GM13976 (cell line): ENCODE measurements at places on chromosomes 3 and 15.

- peak; percentile 22 for DNase-seq
Observed at GRCh38 chr3:4290272-4290893, 12.8 kb upstream of the SETMAR start.

GRCh38 chr3:161821591-161821990 is 325.0 kb downstream of the OTOL1 start:
- DNase-seq = no peak

- DNase-seq = no peak
Observed at GRCh38 chr3:127849368-127849767, 27.1 kb upstream of the MGLL start.

GRCh38 chr3:138440121-138440521 is 5.7 kb downstream of the ESYT3 start:
- no peak for DNase-seq

DNA sequence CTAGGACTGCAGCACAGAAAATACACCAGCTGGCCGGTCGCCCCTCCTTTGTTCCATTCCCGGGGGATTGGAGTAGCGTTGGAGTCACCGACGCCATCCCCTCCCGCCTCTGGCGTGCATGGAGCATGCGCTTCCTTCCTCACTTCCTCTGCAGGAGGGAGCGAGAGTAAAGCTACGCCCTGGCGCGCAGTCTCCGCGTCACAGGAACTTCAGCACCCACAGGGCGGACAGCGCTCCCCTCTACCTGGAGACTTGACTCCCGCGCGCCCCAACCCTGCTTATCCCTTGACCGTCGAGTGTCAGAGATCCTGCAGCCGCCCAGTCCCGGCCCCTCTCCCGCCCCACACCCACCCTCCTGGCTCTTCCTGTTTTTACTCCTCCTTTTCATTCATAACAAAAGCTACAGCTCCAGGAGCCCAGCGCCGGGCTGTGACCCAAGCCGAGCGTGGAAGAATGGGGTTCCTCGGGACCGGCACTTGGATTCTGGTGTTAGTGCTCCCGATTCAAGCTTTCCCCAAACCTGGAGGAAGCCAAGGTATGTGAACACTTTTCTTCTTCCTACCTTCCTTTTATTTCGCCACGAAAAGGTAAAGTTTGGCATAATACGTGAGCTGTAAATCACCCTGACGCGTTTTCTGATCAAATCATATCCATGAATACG is at the start of gene SCG3:
SCG3 (plus strand) TSS at position 201 of the 661 bp plus-strand sequence; CDS start at position 454, 253 bp downstream.
- peak; percentile 69 for DNase-seq

DNA sequence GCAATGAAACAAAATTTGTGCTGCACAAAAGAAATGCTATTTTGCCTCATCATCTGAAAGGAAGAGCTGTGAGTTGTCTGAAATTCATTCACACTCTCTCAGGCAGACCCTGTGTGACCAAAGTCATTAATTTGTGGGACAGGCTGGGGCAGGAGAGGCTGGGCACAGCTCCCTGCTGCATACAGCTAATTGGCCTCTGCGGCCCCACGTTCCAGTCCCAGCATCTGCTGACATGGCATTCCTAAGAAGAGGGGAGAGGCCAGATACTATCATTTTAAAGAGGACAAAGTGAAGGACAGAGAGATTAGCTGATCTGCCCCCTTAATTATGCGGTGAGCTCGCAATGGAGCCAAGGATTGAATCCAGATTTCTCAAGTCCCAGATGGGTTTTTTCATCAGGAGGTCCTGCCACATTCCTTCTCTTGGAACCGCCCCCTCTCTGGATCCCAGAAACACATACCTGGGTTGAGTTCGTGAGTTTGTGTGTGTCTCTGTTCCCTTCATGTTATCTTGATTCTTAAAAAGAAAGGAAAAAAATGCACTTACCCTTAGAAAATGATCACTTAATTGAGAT is 25.1 kb downstream of the POLR2M start:
- no peak for DNase-seq

DNA sequence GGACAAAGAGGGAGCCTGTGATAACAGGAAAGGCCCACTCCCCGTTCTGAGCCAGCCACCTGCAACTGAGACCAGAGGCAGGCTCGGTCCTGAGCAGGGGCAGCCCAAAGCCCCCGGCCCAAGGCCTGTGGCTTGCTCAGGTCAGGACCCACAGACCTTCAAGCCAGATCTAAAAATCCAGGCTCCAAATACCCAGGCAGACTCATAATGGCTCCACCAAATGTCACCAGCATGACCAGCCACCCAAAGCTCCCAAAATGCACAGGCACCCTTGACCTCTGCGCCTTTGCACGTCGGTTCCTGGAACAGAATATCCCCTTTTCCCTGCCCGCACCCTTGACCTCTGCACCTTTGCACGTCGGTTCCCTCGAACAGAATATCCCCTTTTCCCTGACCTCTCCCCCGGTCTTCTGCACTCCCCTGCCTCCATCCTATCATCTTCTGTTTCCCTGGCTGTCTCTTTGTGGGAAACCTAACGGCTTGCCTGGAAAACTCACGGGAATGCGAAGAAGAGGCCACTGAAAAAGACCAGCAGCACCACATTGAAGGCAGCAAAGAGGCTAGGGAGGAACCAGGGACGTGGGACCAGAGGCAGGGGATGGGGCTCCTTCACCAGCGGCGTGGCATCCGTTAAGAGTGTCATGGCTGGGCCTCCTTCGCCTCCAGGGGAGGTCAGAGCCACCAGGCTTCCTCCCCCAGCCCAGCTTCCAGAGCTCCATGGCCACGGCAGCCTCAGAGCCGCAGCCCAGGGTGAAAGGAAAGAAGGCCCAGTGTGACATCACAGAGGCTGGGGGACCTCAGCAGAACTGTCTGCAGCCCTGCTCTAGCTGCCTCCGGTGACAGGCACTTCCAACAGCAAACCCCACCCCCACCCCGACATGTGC is at the start of gene ZDHHC19:
ZDHHC19 (minus strand) TSS at position 728 of the 884 bp plus-strand sequence; CDS start at position 643, 85 bp downstream.
- DNase-seq = no peak

DNA sequence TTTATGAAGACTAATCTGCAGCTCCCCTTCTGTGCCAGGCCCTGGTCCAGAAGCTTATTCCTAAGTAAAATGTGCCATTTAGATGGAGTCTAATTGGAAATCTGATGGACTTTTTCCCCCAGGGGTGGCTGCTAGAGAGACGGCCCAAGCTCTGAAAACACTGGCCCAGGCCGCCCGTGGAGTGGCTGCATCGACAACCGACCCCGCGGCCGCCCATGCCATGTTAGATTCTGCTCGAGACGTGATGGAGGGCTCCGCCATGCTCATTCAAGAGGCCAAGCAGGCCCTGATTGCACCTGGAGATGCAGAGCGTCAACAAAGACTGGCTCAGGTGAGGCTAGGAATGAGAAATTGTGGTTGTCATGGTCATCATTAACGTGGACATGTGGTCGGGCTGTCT is 305.8 kb upstream of the TPM1 start:
- no peak for DNase-seq

DNA sequence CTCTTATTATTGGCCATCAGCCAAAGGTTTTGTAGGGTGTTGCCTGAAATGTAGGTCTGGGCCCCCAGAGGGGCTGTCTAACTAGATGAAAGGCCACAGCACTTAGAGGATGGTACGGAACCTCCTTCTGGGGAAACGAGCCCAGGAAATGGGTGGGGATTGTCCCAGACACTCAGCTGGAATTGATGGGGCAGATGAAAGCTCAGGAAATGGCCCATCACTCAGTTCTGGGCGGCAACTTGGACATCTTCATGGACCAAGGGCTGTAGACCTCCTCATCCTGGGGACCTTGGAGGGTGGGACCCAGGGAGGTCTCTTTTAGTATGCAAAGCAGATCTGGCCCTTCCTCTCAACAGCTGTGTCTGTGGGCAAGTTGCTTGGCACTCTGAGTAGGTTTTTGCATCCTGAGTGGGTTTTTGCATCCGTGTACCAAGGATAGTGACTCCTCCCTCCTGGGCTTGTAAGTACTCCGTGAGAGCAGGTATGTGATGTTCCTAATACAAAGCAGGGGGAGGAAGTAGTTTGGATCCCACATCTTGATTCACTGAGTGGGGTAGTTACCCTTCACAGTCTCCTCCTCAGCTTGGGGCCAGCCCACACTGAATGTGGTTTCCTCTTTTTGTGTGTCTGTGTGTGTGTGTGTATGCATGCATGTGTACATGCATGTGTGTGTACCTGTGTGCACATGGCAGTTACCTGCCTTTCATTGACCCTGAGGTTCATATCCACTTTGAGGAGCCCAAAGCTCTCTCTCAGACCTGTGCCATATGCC is 292.0 kb downstream of the RPLP1 start:
- DNase-seq = no peak

GRCh38 chr3:124584552-124585391 is 145.5 kb upstream of the UMPS start:
- peak; percentile 54 for DNase-seq

- peak; percentile 45 for DNase-seq
Observed at GRCh38 chr15:82805994-82806406, at the start of gene FSD2. Gene FSD2 (minus strand): TSS chr15:82806069. CDS start chr15:82787390, 18,679 bp downstream.

DNA sequence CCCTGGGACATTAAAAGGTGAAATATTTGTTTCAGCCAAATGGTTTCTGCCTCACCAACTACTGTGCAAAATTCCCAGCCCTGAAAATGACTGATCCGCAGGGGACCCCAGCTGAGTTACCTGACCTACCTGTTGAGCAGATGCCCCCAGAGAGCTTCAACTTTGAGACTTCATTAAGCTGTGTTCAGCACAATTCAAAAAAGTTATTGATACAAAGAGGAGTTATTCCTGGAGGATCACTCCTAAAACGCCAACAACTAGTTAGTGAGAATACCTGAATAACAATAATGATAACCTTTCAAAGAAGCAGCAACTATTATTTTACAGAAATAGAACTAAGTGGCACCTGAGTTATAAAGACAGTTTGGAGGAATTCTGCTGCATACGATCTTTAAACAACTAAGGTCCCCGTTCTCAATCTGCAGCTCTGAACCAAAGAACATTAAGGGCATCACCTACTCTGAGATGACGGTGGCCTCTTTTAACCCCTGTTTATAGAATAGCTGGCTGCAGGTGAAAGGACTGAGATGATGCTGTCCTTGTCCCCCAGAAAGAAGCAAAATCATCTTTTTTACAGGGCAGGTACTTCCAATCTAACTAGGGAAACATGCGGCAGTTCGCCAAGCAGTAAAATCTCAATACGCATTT is 659 bp downstream of the GADL1 start:
- no peak for DNase-seq

DNA sequence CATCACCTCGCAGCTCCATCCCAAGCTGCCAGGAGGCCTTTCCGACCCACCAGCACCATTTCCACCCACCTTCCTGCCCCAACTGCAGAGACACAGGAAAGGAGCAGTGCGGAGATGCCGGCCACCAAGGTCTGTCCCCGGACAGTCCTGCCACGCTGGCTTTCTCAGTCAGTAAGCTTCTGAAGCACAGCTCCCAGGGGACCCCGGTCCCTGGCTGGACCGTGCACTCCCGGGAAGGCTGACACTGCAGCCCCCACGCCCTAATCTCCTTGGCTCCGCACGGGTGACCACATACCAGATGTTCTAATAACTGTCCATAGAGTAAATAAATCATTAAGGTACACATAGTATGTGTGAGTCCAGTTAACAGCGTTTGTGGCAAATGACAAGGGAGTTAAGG is 73.5 kb downstream of the VGLL4 start:
- no peak for DNase-seq

GRCh38 chr3:28125342-28125741 is 116.1 kb upstream of the CMC1 start:
- no peak for DNase-seq

DNA sequence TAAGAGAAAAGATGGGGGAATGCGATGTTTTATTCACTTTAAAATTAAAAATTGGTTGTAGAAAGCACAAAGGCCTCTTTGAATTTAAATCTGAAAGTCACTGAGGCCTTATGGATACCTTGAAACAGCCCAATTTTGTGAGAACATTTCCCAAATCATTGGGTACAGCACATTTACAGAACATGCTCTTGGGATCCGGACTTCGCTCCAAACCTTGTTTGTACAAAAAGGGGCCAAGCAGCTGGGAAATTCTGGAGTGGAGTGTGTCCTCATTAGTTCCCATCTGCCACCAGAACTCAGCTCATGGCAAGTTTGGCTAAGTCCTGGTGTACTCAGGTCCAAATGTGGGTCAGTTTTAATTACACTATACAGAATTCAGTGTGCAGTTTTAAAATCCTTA is 254.2 kb downstream of the ZBTB20 start:
- DNase-seq = no peak

DNA sequence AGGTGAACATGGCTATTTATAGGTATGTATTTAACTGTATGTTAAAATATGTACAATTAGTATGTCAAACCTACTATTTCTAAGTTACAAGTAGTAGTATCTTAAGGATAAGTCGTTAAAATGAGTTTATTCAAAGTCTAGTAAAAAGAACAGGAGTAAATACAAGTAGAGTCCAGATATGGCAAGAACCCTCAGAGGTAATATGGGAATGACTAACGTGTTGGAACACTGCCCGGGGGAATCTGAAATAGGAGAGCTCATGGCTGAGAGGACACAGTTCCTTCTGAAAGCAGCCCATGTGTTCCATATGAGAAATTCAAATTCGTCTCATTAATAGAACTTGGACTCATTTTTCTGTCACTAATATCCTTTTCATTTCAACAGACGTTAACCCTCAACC is 158.8 kb downstream of the CLSTN2 start:
- no peak for DNase-seq

GRCh38 chr3:108134555-108134880 is 43.7 kb upstream of the CD47 start:
- DNase-seq = no peak

GRCh38 chr3:33131331-33132018 is 17.7 kb downstream of the CRTAP start:
- DNase-seq = peak; percentile 79

GRCh38 chr3:168154089-168154488 is 58.4 kb upstream of the GOLIM4 start:
- DNase-seq = no peak

DNA sequence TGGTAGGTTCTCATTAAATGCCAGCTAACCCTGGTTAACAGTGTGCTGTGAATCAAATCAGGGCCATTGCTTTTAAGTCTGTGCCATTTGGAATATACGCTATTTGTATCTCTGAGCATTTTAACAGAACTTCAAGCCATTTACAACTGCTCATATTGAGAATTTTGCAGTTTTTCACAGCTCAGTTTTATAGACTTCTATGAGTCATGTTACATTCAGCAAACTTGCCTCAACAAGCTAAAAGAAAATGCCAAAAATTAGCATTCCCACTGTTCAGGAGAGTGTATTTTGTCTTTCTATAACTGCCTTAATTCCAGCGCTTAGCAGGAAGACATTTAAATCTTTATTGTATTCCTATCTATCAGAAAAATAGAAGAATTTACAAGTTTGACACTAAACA is 196.4 kb downstream of the GBE1 start:
- DNase-seq = no peak

DNA sequence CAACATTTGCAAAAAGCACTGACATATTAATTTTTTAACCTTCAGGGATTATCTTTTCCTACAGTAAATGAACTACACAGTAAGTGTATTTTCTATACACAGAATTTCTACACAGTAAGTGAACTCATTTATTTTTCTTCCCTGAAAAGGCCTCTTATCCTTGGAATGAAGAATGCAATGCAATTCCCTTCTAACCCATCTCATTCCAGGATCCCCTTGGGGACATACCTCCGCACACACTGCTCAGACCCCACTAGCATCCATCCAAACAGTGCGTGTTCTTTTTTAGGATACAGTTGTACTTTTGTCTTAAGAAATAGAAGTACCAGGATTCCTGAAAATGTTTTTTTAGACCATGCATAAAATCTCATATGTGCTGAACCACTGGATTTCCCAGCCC is 152.8 kb downstream of the UACA start:
- no peak for DNase-seq
